ENCODE measurements at places on chromosomes 7 and 10.

GRCh38 chr7:116862951-116863670 is 724 bp downstream of the CAPZA2 start:
- DNase-seq = peak; percentile 17

GRCh38 chr7:105352901-105353668 is 35.6 kb downstream of the SRPK2 start:
- DNase-seq = no peak

DNA sequence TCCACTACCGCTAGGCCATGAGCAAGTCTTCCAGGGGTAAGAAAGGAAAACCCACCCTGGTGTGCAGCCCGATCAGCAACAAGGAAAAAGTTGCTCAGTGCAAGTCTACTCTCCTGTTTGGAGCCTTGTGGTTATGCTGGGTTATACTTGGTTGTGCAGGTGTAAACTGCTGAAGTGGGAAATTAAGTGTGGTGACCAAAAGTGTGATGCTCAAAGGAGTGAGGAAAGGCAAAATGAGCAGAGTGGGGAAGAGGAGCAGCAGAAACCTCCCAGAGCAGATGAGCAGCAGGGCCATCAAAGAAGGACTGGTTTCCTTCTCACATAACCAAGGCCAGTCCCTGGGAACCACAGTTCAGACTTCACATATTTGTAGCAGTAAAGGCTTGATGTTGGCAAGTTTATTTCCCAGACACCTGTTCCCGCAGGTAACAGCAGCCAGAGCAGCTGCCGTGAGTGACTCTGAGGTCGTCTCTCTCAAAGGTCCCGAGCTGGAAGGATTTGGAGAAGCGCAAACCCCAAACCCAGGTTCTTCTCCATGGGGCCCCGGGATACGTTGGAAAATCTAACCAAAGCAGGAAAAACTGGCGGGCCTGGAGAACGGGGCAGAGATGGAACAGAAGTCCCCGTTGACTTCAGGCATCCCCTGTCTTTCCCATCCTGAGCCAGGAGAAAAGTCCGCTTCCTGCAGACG is 607 bp upstream of the SMO start:
- DNase-seq = no peak

GRCh38 chr10:98429320-98430072 is 14.5 kb upstream of the PYROXD2 start:
- DNase-seq = no peak

- no peak for DNase-seq
These were observed 169.9 kb upstream of the BMPER start for GRCh38 chr7:33735403-33735802.

- peak; percentile 49 for DNase-seq
These were observed 10.5 kb downstream of the SKAP2 start for GRCh38 chr7:26853788-26854393.

GRCh38 chr10:118412132-118412760 is 70.1 kb upstream of the FAM204A start:
- no peak for DNase-seq

DNA sequence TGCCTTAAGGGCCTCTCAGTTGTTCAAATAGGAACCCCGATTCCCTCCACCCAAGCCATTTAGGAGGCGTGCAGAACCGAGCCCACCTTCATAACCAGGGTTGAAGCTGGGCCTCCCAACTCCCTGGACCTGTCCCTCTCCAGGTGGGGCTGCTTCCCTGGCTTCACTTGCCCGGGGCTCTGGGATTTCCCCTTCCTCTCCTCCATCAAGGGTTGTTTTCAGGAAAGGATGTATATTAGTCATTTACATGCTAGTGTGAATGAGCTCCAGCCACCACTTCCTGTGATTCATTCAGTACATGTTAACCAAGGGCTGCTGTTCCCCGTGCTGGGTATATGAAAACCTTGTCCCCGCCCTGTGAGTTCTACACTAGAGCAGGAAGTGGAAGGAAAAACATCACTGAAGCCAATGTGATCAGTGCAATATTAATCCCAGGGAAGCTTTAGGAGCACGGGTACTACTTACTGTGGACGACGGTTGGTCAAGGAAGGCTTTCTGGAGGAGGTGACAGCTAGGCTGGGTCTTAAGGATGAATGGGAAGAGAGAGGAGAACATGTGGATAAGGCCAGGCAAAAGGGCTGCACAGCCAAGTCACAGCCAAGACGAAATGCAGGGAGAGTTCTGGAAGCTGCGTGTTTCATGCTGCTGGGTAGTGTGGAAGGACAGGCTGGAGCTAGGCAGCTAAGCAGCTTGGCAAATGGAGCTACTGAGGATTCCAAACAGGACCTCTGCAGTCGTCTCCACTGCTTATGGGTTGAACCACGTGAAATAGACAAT is 150.1 kb upstream of the SHH start:
- DNase-seq = no peak

GRCh38 chr10:71757399-71757922 is 15.9 kb downstream of the VSIR start:
- no peak for DNase-seq

GRCh38 chr10:34024282-34024681 is 689.8 kb upstream of the NRP1 start:
- no peak for DNase-seq

DNA sequence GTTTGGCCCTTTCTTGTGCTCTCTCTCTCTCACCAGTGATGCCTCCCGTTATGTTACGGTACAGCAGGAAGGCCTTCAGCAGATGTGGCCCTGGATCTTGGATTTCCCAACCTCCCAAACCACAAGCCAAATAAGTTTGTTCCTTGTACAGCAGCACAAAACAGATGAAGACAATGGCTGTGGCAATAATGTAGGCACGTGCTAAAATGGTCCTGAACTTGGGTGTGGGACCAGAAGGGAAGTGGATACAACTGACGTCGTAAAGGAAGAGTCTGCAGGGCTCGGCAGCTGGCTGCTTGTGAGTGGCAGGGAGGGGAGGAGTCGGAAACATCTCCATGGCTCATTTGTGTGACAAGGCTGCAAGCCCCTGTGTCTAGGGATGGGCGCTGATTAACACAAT is 26.8 kb downstream of the PROSER2 start:
- DNase-seq = no peak

DNA sequence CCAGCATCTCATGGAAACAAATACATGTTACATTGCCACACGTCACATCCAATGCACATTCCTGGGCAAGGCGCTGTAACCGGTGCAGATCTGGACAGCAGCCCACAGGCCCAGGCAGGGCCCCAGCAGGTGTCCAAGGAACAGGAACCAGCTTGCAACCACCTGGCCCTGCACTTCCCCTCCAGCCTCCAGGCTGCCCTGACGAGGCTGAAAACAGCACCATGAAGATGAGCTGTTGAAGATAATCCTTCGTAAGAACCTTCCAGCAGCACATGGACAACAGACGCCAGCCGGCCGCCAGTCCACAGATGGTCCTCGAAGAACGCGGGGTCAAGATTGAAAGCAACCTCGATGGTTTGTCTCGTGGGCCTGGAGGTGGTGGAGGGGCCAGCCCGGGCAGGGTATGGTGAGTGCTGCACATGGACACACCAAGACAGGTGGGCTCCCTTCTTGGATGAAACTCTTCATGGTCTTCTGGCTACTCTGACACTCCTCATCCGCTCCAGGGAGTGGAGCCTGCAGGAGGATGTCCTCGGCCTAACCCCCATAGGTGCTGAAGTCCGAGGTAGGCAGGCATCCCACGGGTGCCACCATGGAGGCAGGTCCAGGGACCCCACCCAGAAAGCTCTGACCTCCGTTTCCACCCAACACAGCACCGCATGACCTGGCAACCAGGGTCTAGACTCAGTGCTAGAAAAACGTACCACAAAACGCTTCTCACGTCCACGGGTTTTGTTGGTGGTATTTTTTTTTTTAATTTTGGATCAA is 22.9 kb downstream of the PDGFA start:
- DNase-seq = no peak

DNA sequence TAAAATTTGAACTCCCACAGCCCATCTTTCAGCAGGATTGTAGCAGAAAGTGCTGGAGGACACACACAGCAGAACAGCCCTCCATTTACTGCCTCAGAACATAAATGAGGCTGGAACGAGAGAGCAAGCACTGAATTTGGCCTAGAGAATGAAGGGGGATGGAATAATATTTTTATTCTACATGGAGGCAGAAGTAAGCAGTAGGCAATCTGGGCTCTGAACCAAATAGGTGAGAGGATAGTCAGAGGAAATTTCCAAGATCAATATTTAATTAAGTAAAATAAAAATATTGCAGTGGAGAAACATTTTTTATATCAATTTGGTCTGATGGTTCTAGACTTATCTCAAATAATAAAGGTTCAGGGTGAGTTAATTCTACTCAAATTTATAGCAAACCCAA is 29.2 kb upstream of the TSPAN13 start:
- no peak for DNase-seq

GRCh38 chr7:156155988-156156733 is 343.9 kb upstream of the SHH start:
- no peak for DNase-seq

DNA sequence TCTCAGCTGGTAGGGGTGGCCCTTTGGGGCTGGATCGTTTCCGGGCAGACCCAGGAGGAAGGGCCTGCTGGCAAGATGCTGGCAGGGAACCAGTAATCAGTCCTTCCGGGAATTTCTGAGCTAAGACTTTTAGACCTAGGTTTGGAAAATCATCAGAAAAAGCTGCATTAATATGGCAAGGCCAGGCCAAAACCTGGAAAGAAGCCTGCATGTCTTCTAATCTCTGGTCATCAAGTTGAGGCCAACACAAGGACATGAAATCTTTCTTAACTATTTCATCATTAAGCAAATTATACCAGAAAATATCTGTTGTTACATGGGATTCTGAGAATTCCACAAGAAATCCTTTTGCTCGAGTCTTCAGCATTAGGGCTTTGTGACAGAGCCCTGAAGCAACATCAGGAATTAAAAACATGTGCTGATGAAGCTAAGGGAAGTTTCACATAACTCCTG is 19.9 kb downstream of the CPA1 start:
- DNase-seq = no peak

DNA sequence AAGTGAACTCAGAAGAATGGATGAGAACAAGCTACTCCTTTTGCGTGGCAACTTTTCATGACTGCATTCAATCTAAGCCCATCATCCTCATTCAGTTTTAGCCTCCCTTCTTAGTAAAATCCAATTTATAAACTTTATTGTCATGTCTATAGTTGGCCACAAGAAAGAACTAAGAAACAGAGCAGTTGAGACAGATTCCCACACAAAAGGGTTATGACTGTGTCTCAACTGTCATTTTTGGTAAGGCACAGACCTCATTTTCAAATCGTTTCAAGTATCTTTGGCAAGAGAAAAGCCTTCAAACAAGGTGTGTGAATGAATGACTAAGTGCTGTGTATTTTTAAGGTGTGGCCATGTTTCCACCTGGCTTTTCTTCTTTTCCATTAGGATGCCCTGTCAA is 84.2 kb upstream of the CREB5 start:
- no peak for DNase-seq

DNA sequence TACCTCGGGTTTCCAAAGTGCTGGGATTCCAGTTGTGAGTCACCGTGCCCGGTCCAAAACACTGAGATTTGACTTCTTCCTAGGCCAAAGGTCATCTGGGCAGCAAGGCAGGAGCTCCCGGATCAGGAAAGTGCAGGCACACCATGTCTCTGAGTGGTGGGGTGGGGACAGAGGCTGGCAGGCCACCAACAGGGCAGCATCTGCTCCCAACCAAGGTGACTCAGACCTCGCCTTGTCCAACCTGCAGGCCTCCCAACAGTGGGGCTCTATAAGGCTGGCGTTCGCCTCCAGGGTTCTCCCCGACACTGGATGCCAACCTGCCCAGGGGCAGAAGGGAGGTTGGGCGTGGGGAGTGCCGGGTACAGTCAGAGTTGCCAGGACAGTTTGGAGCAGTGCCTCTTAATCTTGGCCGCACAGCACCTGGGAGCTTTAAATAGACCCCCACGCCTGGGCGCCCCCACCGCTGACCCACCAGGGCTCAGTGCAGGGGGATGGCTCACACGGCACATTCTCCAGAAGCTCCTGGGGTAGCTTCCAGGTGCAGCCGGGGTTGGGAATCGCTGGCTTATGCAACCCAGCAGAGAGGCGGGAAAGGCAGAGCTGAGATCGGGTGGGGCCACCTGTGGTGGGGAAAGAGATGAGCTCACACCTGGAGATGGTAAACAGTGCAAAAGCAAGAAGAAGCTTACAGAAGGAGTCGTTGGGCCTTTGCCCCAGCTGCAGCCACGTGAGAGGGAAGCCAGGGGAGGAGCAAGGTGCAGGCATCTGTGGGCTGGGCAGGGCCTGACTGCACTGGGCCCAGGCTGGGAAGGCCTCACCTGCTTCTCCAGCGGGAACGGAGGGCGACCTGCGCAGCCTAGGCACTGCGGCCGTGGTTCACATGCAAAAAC is 10.9 kb downstream of the CALML5 start:
- DNase-seq = no peak

GRCh38 chr7:30657131-30657530 is 25.1 kb downstream of the CRHR2 start:
- DNase-seq = no peak

- DNase-seq = no peak
These were observed 73.1 kb downstream of the CYP51A1 start for GRCh38 chr7:92061154-92061553.

GRCh38 chr10:74824900-74825370 is 1.5 kb upstream of the KAT6B start:
- no peak for DNase-seq

DNA sequence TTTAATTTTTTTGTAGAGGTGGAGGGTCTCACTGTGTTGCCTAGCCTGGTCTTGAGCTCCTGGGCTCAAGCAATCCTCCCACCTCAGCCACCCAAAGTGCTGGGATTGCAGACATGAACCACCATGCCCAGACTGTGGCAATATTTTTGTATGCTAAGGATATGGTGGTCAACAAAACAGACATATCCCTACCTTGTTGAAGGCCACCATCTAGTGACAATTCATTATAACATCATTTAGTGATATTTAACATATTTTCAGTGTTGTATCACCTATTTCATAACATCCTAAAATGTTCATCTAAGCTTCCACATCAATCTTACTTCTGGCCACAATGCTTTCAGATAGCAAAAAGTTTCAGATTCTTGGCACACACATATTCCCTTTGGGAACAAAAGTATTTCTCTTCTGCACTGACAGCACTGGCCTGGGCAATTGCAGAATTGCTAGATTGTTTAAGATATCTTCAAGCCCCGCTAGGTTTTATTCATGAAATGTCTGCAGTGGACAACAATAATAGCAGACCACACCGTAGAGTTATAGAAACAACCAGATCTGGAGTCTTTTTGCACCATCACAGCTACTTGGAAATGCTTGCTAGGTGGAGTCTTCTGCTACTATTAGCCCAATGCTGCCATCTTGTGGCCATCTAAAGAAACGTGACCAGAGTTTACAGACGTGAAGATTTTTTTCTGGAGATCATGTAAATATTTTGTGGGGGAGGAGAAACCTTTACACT is 58.4 kb downstream of the DNAJC12 start:
- peak; percentile 84 for DNase-seq

GRCh38 chr10:117536866-117537435 is 5.6 kb upstream of the EMX2 start:
- no peak for DNase-seq

DNA sequence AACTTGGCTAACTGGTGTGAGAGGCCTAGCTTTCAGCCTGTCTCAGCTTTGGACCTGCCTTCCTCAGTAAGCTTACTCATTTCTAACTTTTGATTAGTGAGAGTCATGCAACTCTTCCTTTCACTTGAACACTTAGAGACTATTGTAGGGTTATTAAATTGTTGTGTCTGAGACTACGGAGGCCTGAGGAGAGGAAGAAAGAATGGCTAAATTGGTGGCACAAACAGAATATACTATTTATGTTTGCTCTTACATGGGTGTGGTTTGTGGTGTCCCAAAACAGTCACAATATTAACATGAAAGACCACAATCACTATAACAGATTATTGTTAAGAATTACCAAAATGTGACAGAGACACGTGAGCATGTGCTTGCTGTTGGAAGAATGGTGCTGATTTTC is 82.1 kb downstream of the TRIM24 start:
- DNase-seq = no peak

All from CD4-positive, alpha-beta T cell treated with Interleukin-21 for 1 hour (primary cell).